ENCODE measurements at places on chromosomes 4 and X.

- no peak for DNase-seq
These were observed 18.8 kb downstream of the SLC7A11 start for GRCh38 chr4:138223231-138223910.

GRCh38 chr4:82739287-82740190, 59.1 kb downstream of the SCD5 start:
- DNase-seq: peak; percentile 88

GRCh38 chr4:77199276-77199675, 42.3 kb downstream of the CCNG2 start:
- no peak for DNase-seq

DNA sequence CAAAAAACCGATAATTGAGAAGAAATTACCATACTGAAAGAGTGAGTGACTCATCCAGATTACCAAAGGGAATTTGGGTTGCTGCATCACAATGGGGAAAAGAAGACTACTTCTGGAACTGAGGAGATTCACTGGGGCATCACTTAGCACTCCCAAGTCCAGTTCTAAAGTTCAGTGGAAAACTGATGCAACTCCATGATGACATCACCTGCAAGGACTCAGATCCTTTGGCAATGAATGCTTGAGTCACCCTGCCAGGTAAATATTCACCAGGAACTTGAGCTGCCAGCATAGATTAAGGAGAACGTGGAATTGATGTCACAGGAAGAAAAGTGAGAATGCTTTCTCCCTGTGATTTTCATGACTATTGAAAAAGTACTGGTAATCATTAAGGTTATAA, 32.0 kb upstream of the SMIM10L2A start:
- DNase-seq: no peak

GRCh38 chrX:24124244-24124799, 25.2 kb upstream of the ZFX start:
- no peak for DNase-seq

All from spleen (tissue), 13 donors.